BJ (cell line): ENCODE measurements at places on chromosomes 7 and 10.
A peak's percentile ranks its signal among the peaks of the same experiment; 100 is the strongest.

DNA sequence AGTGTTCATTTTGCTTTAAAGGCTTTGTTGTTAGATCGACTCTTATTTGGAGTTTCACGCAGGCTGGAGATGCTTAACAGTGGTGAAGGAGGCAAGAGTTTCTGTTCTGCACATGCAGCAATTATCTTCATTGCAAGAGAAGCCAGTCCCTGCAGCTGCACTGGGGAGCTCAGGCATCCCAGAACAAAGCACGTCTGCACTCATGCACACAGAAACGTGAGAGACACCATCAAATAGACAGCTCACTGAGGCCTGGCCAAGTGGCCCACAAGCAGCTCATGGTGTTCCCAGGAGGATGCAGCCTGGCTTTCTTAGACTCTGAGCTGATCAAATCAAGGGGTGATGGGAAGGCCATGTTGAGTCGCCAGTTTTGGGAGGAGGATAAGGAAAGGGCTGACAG is 246.1 kb downstream of the CREB5 start:
- DNase-seq: no peak

DNA sequence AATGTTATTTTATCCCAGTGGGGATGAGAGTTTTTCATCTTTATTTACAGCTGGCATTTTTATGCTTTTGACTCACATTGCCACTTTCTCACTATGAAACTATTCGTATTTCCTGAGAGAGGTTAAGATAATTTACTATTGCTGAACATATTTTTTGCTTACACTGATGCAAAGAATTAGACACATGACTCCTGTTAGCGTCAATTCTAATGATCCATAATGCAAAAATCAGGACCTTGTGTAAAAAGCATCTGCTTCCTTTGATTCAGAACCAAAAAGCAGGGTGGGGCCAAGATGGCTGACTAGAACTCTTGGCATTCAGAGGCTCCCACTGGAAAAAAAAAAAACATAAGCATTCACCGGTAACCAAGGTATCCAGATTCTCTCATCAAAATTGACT is 464.8 kb downstream of the SEMA3D start:
- DNase-seq: no peak

DNA sequence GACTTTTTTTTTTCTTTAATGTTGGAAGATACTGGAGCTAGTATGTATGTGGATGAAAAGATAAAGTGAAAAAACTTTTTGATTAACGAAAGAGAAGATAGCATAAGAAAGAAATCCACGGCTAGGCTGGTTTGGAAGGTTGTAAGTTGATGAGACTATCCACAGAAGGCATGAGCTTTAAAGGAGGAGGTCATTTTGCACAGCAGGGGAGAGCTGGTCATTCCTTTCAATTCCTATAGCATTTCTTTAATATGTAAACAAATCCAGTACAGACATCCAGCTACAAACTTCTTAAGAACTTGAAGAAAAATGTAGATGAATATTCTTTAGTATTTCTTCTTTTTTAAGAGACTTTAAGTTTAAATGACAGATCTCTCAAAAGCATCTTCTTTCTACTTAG is 281.3 kb downstream of the CACNA2D1 start:
- no peak for DNase-seq

GRCh38 chr10:83848677-83849076 is 290.6 kb upstream of the GHITM start:
- no peak for DNase-seq

GRCh38 chr7:88331322-88331721 is 24.6 kb upstream of the STEAP4 start:
- DNase-seq: no peak

GRCh38 chr7:42381161-42381560 is 144.2 kb upstream of the GLI3 start:
- no peak for DNase-seq

DNA sequence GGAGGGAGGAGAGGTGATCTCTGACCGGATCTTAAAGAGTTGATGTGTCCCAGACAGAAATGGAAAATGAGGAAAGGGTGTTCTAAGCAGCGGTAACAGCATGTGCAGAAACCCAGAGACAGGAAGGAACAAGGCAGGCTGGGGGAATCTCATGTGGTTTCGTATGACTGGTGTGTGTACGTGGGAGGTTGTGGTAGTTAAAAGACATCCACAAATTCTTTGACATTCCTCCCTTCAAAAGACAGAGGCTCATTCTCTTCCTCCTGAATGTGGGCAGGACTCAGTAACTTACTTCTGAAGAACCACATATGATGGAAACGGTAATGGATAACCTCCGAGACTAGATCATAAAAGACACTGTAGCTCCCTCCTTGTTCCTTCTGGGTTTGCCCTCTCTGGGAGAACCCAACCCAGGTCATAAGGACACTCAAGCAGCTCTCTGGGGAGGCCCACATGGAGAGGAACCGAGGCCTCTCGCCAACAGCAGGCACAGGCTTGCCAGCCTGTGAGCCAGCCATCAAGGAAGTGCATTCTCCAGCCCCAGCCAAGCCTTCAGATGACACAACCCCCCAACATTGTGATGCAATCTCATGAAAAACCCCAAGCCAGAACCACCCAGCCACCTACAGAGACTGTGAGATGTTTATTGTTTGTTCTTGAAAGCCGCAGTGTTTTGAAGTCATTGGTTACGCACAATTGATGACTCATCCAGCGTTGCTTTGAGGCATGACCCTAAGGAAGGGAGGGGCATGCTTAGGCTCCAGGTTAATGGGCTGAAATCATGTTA is 116.0 kb downstream of the SLIT1 start:
- no peak for DNase-seq

GRCh38 chr10:1289591-1289990 is 233.4 kb downstream of the WDR37 start:
- DNase-seq: no peak

- no peak for DNase-seq
Measured at GRCh38 chr10:132137111-132138072, 49.4 kb upstream of the DPYSL4 start.

GRCh38 chr7:12322903-12323300 is 80.8 kb downstream of the VWDE start:
- no peak for DNase-seq

- peak; percentile 91 for DNase-seq
Measured at GRCh38 chr7:29488977-29489376, 74.7 kb upstream of the PRR15 start.

DNA sequence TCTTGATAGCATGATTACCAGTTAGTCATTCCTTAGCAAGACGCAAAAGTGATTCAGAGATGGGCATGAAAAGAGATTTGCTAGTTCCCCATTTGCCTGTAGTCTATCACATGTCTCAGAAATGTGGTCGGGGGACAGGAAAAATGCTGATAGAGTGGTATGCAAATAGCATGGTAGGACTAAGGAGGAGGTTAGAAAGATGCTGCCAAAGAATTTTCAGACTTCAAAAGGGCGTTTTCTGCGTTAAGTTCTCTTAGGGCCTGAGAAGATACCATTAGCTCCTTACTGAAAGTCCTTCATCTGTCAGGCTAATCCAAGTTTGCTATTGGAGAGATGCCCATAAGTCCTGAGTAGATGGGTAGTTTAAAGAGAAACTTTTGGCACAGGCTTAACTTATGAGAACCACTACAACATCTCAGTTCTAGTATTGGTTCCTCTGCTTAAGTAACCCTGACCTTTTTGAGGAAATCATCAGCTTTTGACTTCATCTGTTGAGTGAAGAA is 2.7 kb downstream of the CALD1 start:
- DNase-seq: no peak

DNA sequence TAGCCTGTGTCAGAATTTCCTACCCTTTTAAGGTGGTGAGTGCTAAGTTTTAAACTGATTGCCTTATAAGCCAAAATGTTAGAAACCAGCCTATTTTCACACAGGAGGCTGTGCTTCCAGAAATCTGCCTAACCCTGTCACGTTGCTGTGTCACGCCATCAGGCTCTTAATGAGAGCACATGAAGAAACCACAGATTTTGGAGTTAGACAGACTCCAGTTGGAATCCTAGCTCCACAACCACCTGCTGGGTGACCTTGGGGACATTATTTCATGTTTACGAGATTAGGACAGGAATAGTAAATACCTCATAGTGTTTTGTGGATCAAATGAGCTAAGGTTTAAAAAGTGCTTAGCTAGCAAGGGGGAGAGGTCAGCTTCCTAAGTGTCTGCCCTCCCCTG is 321.8 kb downstream of the DPP6 start:
- no peak for DNase-seq

- DNase-seq: no peak
Measured at GRCh38 chr10:58588673-58589265, 76.1 kb downstream of the BICC1 start.

DNA sequence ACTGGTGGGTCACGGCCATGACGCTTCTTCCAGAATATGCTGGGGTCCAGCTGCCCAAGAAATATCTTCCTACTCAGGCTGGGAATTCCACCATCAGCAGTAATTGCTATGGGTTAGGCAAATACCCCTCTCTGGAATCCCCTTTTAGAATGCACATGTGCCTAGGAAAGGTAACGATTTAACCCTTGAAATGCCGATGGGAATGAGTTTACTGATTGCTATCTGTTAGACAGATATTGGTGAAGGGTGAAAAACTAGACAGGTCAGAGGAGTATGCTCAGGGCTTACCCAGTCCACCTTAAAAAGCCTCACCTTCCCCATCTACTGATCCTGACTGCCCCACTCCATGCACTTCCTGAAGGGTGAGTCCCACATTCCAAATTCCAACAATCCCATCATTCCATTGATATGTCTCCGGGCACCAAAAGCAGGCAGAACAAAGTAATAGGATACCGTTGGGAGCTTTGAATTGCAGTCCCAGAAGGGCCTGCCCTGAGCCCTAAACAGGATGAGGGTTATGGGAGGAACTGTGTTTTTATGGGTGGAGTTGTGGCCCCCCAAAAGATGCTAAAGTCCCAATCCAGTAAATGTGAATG is 59.3 kb downstream of the DLG5 start:
- no peak for DNase-seq

DNA sequence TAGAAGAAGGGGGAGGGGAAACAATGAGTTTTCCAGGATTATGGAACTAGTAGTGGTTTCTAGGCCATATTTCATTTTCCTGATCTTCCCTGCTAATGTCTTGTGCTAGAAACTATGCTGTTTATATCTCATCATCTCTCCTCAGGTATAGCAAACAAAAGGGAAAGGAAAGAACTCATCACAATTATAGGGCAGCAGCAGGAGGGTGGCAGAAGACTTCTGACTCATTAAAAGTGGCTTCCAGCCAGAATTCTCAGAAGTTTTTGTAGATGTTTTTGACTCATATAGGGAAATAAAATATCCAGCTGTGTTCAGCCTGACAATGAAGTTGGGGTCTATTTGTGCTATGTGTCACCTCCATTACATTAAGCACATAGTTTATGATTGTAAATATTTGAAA is 6.5 kb downstream of the AHR start:
- no peak for DNase-seq

GRCh38 chr7:20598459-20599309 is 16.8 kb upstream of the ABCB5 start:
- no peak for DNase-seq

GRCh38 chr10:25465582-25466372 is 291.0 kb downstream of the GPR158 start:
- no peak for DNase-seq

- DNase-seq: no peak
Measured at GRCh38 chr10:100687143-100688003, 58.0 kb upstream of the PAX2 start.

- DNase-seq: no peak
Measured at GRCh38 chr10:103353281-103353680, 2.3 kb upstream of the PCGF6 start.

DNA sequence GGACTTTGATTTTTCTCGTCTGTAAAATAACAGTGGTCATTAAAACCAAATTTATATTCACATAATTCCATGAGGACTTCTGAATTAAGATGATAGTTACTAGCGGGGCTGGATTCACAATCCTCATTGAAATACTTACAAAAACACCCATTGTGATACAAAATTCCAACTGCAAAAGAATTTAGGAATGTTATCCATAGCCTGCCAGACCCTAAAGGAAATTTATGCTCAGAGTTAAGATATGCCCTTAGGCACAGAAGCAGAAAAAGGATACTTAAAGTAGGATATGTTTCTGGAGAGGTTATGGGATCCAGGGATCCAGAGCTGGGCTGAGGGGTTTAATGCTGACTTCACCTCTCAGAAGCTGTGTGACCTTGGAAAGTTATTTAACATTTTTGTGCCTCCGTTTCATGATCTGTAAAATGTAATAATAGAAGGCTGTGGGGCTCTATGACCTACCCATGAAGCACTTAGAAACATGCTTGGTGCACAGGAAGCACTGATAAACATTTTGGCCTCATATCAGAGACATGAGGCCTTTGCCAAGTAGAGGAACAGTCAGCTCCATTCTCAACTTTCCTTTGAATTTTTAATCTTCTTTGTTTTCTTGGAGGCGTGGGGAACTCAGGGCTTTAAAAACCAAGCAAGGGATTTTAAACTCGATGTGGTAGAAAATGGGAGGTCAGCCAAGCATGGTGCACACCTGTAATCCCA is 744.7 kb downstream of the KCNMA1 start:
- no peak for DNase-seq

GRCh38 chr10:35434533-35434932 is 98.2 kb downstream of the CCNY start:
- no peak for DNase-seq

GRCh38 chr10:49050906-49051305 is 64.4 kb downstream of the VSTM4 start:
- DNase-seq: no peak

GRCh38 chr10:71222601-71223346 is 10.4 kb downstream of the UNC5B start:
- DNase-seq: no peak

DNA sequence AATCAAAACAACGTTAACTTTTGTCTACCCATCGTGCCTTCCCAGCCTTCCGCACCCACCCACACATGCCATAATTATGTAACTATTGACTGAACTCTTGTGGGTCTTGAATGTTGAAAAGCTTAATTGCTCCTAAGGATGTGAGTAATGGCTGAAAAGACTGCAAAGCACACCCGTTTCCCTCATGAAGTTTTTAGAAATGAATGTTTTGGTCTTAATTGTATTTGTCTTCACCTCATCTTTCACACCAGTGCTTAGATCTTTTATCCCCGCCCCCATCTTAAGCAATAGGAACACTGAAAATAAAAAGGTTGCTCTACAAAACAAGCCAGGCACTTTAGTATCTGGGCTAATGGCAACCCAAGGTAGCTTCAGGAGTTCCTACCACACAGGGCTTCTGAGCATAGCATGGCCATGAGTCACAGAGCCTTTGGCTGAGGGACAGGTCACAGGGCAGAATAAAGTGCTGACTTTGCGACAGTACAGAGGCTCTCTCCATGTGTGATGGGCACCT is 690.5 kb downstream of the PARD3 start:
- peak; percentile 33 for DNase-seq

DNA sequence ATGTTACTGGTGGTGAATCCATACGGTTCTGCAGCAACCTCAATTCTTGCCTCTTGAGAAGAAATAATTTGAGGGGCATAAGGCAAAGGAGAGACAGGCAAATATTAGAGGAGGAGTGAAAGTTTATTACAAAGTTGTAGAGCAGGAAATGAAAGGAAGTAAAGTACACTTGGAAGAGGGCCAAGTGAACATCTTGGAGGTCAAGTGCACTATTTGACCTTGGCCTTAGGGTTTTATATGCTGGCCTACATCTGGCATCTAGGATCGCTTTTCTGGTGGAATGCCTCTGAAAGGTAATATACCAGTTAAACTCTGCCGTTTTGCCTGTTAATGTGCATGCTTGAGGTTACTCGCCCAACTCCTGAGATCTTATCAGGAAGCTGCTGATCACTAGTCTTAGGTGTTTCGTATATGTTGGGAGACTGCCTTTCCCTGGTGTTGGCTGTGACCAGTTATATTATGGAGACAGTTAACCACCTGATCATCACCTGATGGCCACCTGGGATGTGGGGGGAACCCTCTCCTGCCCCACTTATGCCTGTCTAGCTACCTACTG is 66.1 kb upstream of the CYP2C18 start:
- DNase-seq: no peak
